ENCODE measurements at places on chromosomes 1 and 21.
A peak's percentile ranks its signal among the peaks of the same experiment; 100 is the strongest.

DNA sequence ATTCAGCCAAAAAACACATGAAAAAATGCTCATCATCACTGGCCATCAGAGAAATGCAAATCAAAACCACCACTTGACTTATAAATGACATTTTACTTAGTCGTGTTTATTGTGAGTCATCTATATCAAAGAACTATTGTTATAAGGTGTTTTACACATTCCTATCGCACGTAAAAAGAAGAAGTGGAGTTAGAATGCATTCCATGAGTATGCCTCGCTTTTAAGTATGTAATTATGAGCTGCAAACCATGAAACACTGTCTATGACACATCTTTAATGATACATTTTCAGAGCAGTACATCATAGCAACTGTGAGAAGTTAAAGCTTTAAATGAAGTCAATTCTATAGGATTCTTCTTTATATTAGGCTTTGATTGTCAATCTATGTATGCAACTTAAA, 614.3 kb upstream of the ADAMTS5 start:
- no peaks in the 10 kb centered on the region for H3K27me3 ChIP-seq
- H3K36me3 ChIP-seq, result no peaks in the 10 kb centered on the region
- H3K4me1 ChIP-seq, result no peaks in the 10 kb centered on the region
- no peak for DNase-seq
- no peak overlapping the region for H3K4me3 ChIP-seq

GRCh38 chr1:1419813-1420653, 1.0 kb downstream of the ANKRD65 start:
- H3K4me1 ChIP-seq, result peaks cover 33% of the 10 kb centered on the region
- no peak overlapping the region for H3K27ac ChIP-seq
- peaks cover 6% of the 10 kb centered on the region for H3K27me3 ChIP-seq

- no peak for DNase-seq
- no peak overlapping the region for H3K27ac ChIP-seq
- peaks cover 72% of the 10 kb centered on the region for H3K36me3 ChIP-seq
These were observed 45.1 kb upstream of the TRAPPC10 start for GRCh38 chr21:43966946-43967512.

GRCh38 chr1:176735201-176735600, 272.2 kb downstream of the PAPPA2 start:
- no peaks in the 10 kb centered on the region for H3K4me1 ChIP-seq
- no peak for DNase-seq
- H3K4me3 ChIP-seq, result no peak overlapping the region
- no peak overlapping the region for H3K27ac ChIP-seq
- H3K36me3 ChIP-seq, result no peaks in the 10 kb centered on the region

DNA sequence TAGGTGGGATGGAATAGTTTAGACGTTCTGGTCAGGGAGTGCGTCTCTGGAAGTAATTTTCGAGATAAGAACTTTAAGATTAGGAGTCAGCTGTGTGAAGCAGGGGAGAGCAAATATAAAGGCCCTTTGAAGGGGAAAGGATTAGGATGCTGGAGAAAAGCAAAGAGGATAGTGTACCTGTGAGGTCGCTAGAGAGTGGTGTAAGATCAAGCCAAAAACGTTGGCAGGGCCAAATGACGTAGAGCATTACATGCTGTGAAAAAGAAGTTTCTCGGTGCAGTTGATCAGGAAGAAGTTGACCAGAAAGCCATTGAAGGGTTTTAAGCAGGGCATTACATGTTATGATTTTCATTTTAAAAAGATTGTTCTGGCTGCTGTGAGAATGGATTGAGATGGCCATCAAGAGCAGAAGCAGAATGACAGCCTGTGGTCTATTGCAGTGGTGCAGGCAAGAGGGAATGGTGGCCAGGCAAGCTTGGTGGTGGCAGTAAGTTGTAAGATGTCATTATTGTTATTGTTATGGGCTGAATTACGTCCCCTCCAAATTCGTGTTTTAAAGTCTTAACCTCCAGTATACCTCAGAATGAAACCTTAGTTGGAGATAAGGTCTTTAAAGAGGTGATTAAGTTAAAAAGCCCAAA, 113.6 kb upstream of the KIF26B start:
- H3K4me3 ChIP-seq, result no peak overlapping the region
- DNase-seq, result no peak
- no peaks in the 10 kb centered on the region for H3K36me3 ChIP-seq
- no peak overlapping the region for H3K27ac ChIP-seq

GRCh38 chr1:15928971-15929965, 46.6 kb downstream of the ZBTB17 start:
- no peaks in the 10 kb centered on the region for H3K4me1 ChIP-seq
- H3K4me3 ChIP-seq, result no peak overlapping the region
- DNase-seq, result no peak

- H3K36me3 ChIP-seq, result no peaks in the 10 kb centered on the region
- no peaks in the 10 kb centered on the region for H3K4me1 ChIP-seq
- no peak for DNase-seq
- H3K27ac ChIP-seq, result no peak overlapping the region
These were observed 147.4 kb downstream of the ZNF281 start for GRCh38 chr1:200262326-200262965.

- no peak for DNase-seq
- no peaks in the 10 kb centered on the region for H3K36me3 ChIP-seq
- no peaks in the 10 kb centered on the region for H3K27me3 ChIP-seq
- no peak overlapping the region for H3K27ac ChIP-seq
- H3K4me1 ChIP-seq, result peaks cover 2% of the 10 kb centered on the region
These were observed 4.6 kb upstream of the NAXE start for GRCh38 chr1:156586892-156587477.

- H3K4me1 ChIP-seq, result no peaks in the 10 kb centered on the region
- H3K36me3 ChIP-seq, result peaks cover 50% of the 10 kb centered on the region
- no peak overlapping the region for H3K27ac ChIP-seq
- H3K27me3 ChIP-seq, result no peaks in the 10 kb centered on the region
These were observed 86.1 kb downstream of the OBSCN start for GRCh38 chr1:228293816-228294500.

DNA sequence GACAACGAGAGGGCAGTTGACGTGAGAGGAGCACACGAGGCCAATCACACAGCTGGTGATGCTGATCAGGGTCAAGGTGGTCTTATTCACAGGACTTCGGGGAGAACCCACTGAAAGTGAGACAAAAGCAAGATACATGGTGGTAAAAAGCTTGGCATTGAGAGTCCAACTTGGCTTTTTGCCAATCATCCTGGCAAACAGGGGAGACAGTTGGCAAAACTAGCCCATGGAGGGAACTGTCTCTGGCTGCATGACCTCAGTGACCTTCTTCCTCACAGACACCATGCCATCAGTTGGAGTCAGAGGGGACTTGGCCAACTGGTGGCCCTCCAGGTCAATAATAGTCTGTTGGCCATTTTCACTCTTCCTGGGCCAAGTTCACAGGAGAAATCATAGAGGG, 139.9 kb downstream of the ASTN1 start:
- H3K27ac ChIP-seq, result no peak overlapping the region
- H3K27me3 ChIP-seq, result no peaks in the 10 kb centered on the region

GRCh38 chr1:53740621-53741105, 1.7 kb upstream of the GLIS1 start:
- no peak overlapping the region for H3K27ac ChIP-seq
- H3K27me3 ChIP-seq, result peaks cover 47% of the 10 kb centered on the region
- H3K4me1 ChIP-seq, result peaks cover 24% of the 10 kb centered on the region
- H3K36me3 ChIP-seq, result no peaks in the 10 kb centered on the region
- DNase-seq, result no peak

- no peak overlapping the region for H3K4me3 ChIP-seq
- no peak overlapping the region for H3K27ac ChIP-seq
- no peaks in the 10 kb centered on the region for H3K36me3 ChIP-seq
- H3K27me3 ChIP-seq, result no peaks in the 10 kb centered on the region
- peaks cover 14% of the 10 kb centered on the region for H3K4me1 ChIP-seq
These were observed 10.5 kb downstream of the ACOT11 start for GRCh38 chr1:54558434-54559030.

DNA sequence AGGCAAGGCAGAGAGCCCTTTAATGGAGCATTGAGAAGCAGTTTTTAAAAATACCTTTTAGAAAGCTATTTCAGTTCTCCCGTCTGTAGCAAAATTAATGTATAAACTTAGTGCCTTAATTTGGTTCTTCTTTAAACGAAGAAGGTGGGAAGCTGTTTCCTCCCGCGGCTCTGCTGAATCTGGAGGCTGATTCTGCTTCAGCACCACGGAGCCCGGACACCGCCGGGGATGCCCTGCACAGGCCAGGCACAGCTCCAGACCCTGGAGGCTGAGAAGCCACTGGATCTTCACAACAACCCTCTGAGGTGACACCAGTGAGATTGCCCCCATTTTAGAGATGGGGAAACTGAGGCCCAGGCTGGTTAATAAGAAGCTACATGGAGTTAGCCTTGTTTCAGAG, 175.8 kb upstream of the VAMP3 start:
- H3K36me3 ChIP-seq, result peaks cover 5% of the 10 kb centered on the region
- no peaks in the 10 kb centered on the region for H3K27me3 ChIP-seq
- no peak overlapping the region for H3K4me3 ChIP-seq
- H3K27ac ChIP-seq, result no peak overlapping the region
- peaks cover 21% of the 10 kb centered on the region for H3K4me1 ChIP-seq

DNA sequence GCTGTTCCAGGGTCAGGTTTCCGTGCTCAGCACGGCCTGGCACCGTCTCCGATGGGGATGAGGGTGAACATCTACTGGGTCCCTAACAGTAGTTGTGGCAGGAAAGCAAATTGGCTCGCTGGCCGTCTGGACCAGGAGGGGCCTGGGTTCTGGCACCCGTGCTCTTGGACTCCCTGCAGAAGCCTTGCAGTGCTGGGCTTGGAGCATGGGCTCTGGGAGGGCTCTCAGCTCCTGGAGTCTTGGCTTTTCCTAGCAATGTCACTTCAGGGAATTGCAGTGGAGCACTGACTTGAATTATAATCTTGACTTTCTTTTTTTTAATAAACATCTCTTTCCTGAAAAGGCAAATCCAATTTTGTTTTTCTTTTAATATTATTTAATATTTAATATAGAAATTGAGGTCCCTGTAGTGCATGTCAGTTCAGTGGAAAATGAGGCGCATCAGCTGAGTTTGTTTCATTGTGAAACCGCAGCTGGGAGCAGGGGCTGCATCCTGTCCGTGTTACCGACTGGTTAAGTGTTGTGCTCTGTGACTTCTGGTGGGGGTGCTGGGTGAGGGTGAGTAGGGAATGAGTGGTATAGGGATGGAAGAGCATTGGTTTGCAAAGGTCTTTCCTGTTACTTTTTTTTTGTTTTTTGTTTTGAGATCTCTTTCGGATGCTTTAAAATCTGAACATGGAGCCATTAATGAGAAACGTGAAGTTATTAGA, 64.1 kb downstream of the PEX14 start:
- H3K4me1 ChIP-seq, result peaks cover 9% of the 10 kb centered on the region
- peaks cover 11% of the 10 kb centered on the region for H3K36me3 ChIP-seq
- peak; percentile 31 for DNase-seq
- H3K27ac ChIP-seq, result no peak overlapping the region
- no peaks in the 10 kb centered on the region for H3K27me3 ChIP-seq

- no peaks in the 10 kb centered on the region for H3K27me3 ChIP-seq
- no peaks in the 10 kb centered on the region for H3K4me1 ChIP-seq
- DNase-seq, result no peak
- no peak overlapping the region for H3K4me3 ChIP-seq
- no peak overlapping the region for H3K27ac ChIP-seq
- no peaks in the 10 kb centered on the region for H3K36me3 ChIP-seq
These were observed 1201.9 kb downstream of the BRINP3 start for GRCh38 chr1:189275796-189276195.

DNA sequence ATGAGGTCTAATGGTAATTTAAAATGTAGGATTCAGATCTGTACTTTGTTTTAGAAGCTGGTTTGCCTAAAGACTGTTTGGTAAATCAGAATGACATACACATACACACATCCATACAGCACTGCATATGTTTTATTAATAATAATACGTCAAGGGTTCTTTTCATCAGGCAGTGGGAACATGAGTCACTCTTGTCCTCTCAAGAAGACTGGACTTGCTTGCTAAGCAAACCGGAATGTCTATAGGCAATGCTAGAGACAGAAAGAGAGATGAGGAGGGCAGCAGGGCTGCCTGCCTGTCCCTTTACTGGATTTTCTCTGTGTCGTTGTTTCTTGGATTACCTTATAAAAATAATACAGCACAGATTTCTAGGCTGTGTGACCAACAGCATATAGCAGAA, 119.1 kb upstream of the GALNT2 start:
- H3K27me3 ChIP-seq, result no peaks in the 10 kb centered on the region
- no peaks in the 10 kb centered on the region for H3K36me3 ChIP-seq
- no peak overlapping the region for H3K27ac ChIP-seq
- no peak overlapping the region for H3K4me3 ChIP-seq

- no peaks in the 10 kb centered on the region for H3K27me3 ChIP-seq
- H3K36me3 ChIP-seq, result peaks cover 83% of the 10 kb centered on the region
- H3K4me1 ChIP-seq, result peaks cover 16% of the 10 kb centered on the region
- H3K27ac ChIP-seq, result no peak overlapping the region
These were observed 104.6 kb downstream of the ARHGEF10L start for GRCh38 chr1:17643861-17644703.

- H3K36me3 ChIP-seq, result no peaks in the 10 kb centered on the region
- peak overlapping the region; percentile 84 for H3K27ac ChIP-seq
- no peak for DNase-seq
- H3K4me1 ChIP-seq, result peaks cover 17% of the 10 kb centered on the region
These were observed 8.0 kb upstream of the FAM20B start for GRCh38 chr1:179017383-179018326.

GRCh38 chr1:182624577-182624976, 20.4 kb upstream of the RGS16 start:
- H3K27ac ChIP-seq, result no peak overlapping the region
- no peak overlapping the region for H3K4me3 ChIP-seq
- H3K4me1 ChIP-seq, result peaks cover 4% of the 10 kb centered on the region

- no peaks in the 10 kb centered on the region for H3K27me3 ChIP-seq
- H3K36me3 ChIP-seq, result no peaks in the 10 kb centered on the region
- DNase-seq, result peak; percentile 78
- no peaks in the 10 kb centered on the region for H3K4me1 ChIP-seq
- H3K4me3 ChIP-seq, result no peak overlapping the region
These were observed 129.2 kb downstream of the RGS21 start for GRCh38 chr1:192445839-192446489.

DNA sequence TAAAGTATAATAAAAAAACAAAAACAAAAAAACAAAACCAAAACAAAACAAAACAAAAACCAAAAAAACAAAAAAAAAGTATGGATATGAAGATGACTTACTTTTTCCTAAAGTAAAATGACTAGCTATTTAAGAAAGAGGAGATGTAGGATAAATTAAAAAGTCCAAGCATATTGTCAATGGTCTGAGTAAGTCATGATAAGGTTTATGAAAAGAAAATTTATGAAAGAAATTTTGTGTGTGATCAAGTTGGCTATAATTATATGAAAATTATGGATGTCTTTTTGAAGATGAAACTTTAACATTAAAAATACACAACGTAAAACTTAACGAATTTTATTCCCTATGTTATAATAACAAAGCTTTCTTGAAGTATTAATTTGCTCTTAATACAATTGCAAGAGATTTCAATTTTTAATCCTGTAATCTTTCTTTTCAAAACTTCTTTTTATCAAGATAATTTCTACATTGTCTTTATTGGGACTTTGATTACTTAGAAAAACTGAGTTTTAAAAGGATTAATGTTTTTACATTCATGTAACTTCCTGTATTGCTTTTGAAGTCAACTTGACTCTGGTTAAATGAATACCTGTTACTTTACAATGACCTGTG, 200.9 kb upstream of the IVNS1ABP start:
- DNase-seq, result no peak
- no peaks in the 10 kb centered on the region for H3K36me3 ChIP-seq
- H3K4me3 ChIP-seq, result no peak overlapping the region
- no peaks in the 10 kb centered on the region for H3K27me3 ChIP-seq
